ENCODE measurements at places on chromosomes 16 and 17. TPM values are rescaled to one million over a fixed set of nuclear protein-coding genes. Genes with fewer than 3 reads are reported as not detected.

The KRTAP29-1 gene
- not detected for total RNA-seq

The CDRT15L2 gene
- not detected for total RNA-seq

The TEX14 gene
- total RNA-seq: not detected

The KLHL10 gene
- not detected for total RNA-seq

The STH gene
- total RNA-seq: not detected

The CCDC102A gene
- 3.0 TPM for total RNA-seq

The CLDN9 gene
- not detected for total RNA-seq

DNA sequence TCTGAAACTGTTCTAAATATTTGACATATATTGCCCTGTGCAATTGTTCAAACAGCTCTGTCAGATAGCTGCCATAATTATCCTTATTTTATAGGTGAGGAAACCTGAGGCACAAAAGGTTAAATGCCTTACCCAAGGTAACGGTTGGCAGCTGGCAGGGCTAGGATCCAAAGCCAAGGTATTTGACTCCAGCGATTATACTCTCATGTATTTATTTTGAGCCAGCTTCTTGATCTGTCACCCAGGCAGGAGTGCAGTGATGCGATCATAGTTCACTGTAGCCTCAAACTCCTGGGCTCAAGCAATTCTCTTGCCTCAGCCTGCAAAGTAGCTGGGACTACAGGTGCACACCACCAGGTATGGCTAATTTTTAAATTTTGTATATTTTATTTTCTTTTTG, 7.2 kb downstream of the ENO3 start:
- H3K4me1 ChIP-seq: no peaks in the 10 kb centered on the region
- no peaks in the 10 kb centered on the region for H3K27me3 ChIP-seq
- peaks cover 7% of the 10 kb centered on the region for H3K36me3 ChIP-seq
- no peak overlapping the region for H3K4me3 ChIP-seq
- DNase-seq: no peak
- no peak overlapping the region for H3K27ac ChIP-seq

DNA sequence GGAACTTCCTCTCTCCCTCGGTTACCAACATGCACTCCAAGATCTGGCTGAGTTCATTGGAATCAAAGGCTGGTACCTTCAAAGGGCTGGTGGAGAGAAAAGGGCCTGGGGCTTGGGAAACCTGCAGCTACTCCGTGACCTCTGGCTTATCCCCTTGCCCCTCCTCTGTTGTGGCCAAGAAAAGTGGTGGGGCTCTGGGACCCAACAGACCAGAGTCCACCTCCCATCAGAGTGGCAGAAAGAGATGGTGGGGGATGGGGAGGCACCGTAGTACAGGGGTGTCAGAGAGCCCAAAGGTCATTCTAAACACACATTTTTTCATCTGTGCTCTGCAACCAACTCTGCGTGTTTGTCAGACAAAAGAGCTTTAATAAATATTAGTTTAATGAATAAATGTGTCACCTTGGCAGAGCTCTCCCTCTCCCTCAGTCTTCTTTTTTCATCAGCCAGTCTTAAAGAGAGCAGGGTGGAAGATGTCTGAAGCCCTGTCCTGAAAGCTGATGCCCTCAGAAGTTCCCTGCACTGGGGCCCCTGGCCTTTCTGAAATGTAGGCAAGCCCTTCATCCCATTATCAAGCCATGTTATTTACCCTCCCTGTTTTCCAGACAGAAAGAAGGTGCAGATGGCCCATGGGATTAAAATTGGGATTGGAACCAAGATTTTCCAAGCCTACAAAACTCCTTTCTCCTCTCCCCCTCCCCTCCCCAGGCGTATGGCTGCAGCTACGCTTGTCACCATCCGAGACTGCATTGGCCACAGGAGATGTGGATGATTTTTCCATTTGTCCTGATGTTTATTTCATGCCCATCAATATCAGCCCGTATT, 227.3 kb downstream of the CCDC182 start:
- DNase-seq: no peak
- no peaks in the 10 kb centered on the region for H3K36me3 ChIP-seq
- no peaks in the 10 kb centered on the region for H3K27me3 ChIP-seq
- H3K27ac ChIP-seq: no peak overlapping the region
- no peak overlapping the region for H3K4me3 ChIP-seq
- H3K4me1 ChIP-seq: no peaks in the 10 kb centered on the region

GRCh38 chr16:26747760-26748159, 319.0 kb upstream of the C16orf82 start:
- no peak overlapping the region for H3K4me3 ChIP-seq
- H3K27me3 ChIP-seq: no peaks in the 10 kb centered on the region
- no peaks in the 10 kb centered on the region for H3K36me3 ChIP-seq
- H3K27ac ChIP-seq: no peak overlapping the region
- no peak for DNase-seq

DNA sequence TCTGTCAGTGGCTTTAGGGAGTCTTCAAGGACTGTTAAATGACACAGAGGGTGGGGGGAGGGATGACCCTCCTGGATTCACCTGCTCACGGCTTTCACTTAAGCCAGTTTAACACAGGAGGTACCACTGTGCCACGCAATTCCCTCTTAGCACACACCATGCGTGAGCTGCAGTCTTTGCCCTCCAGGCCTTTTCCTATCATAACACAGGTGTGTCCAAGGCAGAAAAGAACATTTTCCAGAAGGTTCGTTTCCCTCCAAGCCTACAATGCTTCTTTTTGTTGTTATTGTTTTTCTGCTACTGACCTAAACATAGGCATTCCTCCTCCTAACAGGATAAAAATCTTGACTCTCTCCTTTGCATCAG, 1.1 kb downstream of the ZFHX3 start:
- peaks cover 80% of the 10 kb centered on the region for H3K4me1 ChIP-seq
- no peak overlapping the region for H3K4me3 ChIP-seq
- no peaks in the 10 kb centered on the region for H3K27me3 ChIP-seq
- no peak for DNase-seq
- no peaks in the 10 kb centered on the region for H3K36me3 ChIP-seq
- peak overlapping the region; percentile 96 for H3K27ac ChIP-seq

GRCh38 chr16:85018529-85019236, 7.3 kb upstream of the ZDHHC7 start:
- no peak for DNase-seq
- H3K4me1 ChIP-seq: peaks cover 26% of the 10 kb centered on the region
- no peaks in the 10 kb centered on the region for H3K36me3 ChIP-seq
- H3K4me3 ChIP-seq: no peak overlapping the region

DNA sequence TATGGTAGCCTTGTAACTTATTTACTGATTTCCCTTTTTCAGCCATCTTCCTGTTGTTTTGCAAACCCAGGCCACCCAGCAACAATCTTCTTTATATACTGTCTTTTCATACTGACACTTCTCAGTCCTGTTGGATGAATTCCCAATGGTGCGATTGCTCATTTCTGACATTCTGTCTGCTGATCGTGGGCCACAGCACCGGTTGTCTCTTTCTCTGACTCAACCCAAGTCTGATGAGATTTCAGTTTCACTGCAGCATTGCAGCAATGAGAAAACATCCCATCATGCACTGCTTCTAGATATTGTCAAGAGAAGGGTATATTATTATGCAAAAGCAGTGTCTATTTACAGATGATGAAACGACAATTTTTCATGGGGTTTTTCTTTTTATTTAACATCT, 349.2 kb upstream of the HSBP1 start:
- no peaks in the 10 kb centered on the region for H3K27me3 ChIP-seq
- no peak overlapping the region for H3K27ac ChIP-seq
- DNase-seq: no peak

GRCh38 chr17:7352910-7353635, 1.1 kb downstream of the KCTD11 start:
- DNase-seq: peak; percentile 11
- no peaks in the 10 kb centered on the region for H3K36me3 ChIP-seq
- H3K4me1 ChIP-seq: peaks cover 58% of the 10 kb centered on the region
- peak overlapping the region; percentile 98 for H3K27ac ChIP-seq
- no peak overlapping the region for H3K4me3 ChIP-seq

DNA sequence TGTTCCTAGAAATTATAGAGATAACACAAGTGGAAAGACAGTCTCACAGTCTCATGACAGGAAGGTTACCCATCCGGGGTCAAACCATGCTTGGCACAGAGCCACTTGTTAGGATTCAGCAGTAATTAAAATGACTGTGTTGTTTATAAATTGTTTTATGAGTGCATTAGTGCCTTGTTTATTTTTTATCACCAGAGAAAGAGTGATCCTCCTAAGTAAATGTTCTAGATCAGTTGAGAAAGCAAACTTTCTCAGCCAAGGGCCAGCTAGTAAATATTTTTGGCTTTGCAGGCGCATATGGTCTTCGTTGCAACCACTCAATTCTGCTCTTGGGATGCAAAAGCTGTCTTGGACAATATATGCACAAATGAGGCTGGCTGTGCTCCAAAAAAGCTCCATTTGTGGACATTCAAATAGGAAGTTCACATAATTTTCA, 253.9 kb upstream of the CACNG5 start:
- peak; percentile 51 for DNase-seq
- peaks cover 3% of the 10 kb centered on the region for H3K4me1 ChIP-seq
- H3K27ac ChIP-seq: peak overlapping the region; percentile 20
- H3K27me3 ChIP-seq: no peaks in the 10 kb centered on the region

GRCh38 chr17:61343576-61343975, 56.1 kb upstream of the TBX2 start:
- peaks cover 60% of the 10 kb centered on the region for H3K27me3 ChIP-seq
- no peak overlapping the region for H3K4me3 ChIP-seq
- no peaks in the 10 kb centered on the region for H3K4me1 ChIP-seq
- H3K27ac ChIP-seq: no peak overlapping the region
- no peak for DNase-seq

- H3K27me3 ChIP-seq: peaks cover 3% of the 10 kb centered on the region
- H3K4me1 ChIP-seq: no peaks in the 10 kb centered on the region
- no peak overlapping the region for H3K27ac ChIP-seq
- DNase-seq: no peak
- H3K4me3 ChIP-seq: no peak overlapping the region
Observed at GRCh38 chr17:14790521-14790920, 474.6 kb downstream of the PMP22 start.

DNA sequence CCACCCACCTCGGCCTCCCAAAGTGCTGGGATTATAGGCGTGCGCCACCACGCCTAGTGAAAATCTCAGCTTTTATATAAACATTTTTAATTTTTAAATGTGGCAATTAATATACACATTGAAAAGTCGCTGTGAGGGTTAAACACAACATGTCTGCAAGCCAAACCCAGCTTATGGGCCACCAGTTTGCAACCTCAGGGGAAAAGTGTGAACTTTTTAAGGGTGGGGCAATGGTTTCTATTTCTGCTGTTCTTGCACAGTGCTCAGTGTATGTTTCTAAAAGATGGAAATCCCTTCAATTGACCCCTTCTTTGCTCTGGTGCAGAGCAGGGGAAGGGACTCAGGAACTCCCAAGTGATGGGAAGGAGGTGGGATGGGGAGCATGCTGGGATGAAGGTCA, 18.3 kb upstream of the SUPT4H1 start:
- H3K27ac ChIP-seq: peak overlapping the region; percentile 79
- peaks cover 53% of the 10 kb centered on the region for H3K4me1 ChIP-seq
- no peaks in the 10 kb centered on the region for H3K36me3 ChIP-seq
- H3K27me3 ChIP-seq: no peaks in the 10 kb centered on the region
- DNase-seq: no peak

- peak overlapping the region; percentile 94 for H3K27ac ChIP-seq
- DNase-seq: no peak
- peak overlapping the region; percentile 63 for H3K4me3 ChIP-seq
Observed at GRCh38 chr17:77375108-77375916, 234.5 kb downstream of the SEC14L1 start.

DNA sequence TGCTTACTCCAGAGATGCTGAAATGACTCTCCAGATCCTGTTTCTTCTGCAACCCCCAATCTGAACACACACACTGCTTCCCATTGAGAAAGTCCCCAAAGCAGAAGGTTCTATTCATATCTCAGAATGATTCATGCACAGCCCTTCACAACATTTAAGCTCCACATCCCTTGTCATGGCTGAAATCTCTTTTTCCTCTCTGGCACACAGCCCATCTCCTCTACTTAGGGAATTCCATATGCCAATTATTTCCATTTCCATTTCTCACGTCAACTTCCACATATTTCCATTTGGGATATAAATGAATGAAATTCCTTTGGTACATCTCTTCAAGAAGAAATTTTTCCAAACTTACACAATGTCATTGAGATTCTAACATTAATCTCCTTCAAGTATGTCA, 119.6 kb downstream of the CDH11 start:
- no peak for DNase-seq
- no peaks in the 10 kb centered on the region for H3K4me1 ChIP-seq

- no peak within 1 kb of the TSS for H3K4me3 ChIP-seq
- H3K27me3 ChIP-seq: peaks cover 19% of the 10 kb centered on the region
- H3K4me1 ChIP-seq: peaks cover 16% of the 10 kb centered on the region
- H3K27ac ChIP-seq: peak within 1 kb of the TSS; percentile 22
- no peak for DNase-seq
- H3K36me3 ChIP-seq: no peaks in the 10 kb centered on the region
Observed at GRCh38 chr16:3098459-3099394, at the start of gene ZSCAN10. TSS of gene ZSCAN10 (minus strand) at chr16:3099294. CDS start at chr16:3092937, 6,357 bp downstream.

- H3K4me1 ChIP-seq: peaks cover 6% of the 10 kb centered on the region
- no peaks in the 10 kb centered on the region for H3K27me3 ChIP-seq
- H3K27ac ChIP-seq: no peak overlapping the region
- DNase-seq: no peak
Observed at GRCh38 chr16:81836279-81837054, 57.4 kb downstream of the PLCG2 start.
